ENCODE measurements at places on chromosomes 4 and X.

- DNase-seq = no peak
Measured at GRCh38 chr4:183035726-183036415, 63.2 kb upstream of the WWC2 start.

DNA sequence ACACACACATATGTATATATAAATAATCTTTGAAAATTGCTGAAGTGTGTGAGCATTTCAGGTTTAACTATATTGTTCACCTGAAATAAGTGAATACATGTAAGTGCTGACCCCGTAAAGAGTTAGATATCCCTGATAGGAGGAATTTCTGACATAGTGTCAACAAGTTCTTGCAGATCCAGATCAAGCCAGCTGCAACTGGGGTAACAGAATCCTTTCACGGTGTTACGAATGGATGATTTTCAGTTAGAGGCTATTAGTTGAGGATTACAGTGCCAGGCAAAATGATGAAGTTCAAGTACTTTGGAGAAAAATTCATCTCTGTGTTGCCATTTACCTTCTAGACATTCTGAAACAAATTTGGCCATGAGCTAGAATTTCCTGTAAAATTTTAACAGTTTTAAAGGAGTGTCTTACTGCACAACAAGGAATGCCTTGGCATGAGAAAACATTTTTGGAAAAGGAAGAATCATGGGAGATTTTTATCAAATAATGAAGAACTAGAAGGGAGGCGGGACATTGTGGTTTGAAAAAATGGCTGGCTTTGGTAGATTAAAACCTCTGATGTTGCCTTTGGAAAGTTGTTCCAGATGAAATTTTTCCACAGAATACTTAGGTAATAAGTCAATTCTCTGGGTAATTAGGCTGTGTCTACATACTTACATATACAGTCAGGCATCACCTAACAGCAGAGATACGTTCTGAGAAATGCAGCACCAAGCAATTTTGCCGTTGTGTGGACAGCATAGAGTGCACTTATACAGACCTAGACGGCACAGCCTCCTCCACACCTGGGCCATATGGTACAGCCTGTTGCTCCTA lies 84.4 kb upstream of the FAT1 start:
- no peak for DNase-seq

DNA sequence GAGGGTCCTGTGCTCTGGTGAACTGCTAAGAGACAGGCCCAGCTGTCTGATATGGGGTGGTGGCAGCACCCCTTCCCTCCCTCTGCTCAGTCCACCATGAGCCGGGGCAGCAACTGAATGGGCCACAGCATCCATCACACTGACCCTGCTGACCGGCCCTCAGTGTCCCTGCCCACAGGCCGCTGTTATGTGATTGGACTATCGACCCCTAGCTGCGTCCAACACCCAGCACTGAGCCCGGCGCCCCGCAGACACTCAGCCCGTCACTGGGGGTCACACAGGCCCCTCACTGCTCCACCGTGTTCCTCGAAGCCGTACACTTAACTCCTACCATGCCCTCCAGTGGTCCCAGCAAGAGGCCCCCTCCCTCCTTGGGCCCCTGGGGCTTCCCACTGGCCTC lies 88.8 kb upstream of the PSAPL1 start:
- no peak for DNase-seq

- DNase-seq = no peak
Measured at GRCh38 chrX:97539970-97540519, 656.3 kb downstream of the RPA4 start.

DNA sequence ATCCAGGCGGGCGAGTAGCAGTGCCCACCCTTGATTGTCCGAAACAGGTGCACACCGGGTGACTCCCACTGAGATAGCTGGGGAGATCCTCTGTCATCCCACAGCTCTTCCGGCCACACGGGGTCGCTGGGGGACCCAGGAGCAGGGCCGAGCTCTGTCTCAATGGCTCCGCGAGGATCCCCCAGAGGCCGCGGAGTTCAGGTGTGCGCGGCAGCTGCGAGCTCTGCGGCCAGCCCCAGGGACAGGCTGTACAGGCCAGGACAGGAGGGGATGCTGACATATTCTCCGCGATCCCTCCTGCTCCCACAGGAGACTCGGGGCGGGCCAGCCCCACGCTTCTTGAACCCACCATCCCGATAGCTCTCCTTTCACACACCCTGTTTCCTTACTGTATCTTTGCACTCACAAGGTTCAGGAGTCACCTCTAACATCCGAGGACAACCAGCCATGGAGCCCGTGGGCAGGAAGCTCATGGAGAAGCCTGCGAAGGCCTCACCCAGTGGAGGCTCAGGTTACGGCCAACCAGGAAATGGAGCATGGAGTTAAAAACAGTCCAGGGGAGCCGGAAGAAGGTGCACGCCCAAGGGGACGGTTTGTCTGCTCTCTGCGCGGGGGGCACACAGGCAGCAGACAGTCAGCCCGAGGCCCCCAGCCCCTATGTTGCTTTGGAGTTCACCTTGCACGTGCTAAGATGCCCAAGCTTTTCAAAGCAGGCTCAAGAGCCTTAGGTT lies 77.9 kb upstream of the AMELX start:
- no peak for DNase-seq

GRCh38 chrX:110042496-110042895 lies 39.6 kb downstream of the TMEM164 start:
- DNase-seq = no peak

DNA sequence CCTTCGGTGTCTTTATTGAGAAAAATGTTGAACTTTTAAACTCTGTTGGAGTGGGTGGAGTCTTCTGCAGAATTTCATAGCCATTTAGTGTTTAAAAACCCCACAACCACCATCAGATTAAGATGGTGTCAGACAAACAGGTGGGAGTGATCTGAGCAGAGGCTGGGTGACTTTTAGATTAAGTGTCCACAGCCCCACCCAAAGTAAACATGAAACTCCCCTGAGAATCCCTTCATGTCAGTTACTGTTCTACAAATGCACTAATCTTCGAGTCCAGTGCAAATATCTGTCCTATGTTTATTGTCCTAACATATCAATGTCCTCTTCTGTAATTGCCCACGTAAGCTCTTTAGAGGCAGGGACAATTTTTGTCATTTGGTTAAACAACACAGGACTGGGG lies 175.6 kb upstream of the RBPJ start:
- no peak for DNase-seq

- DNase-seq = no peak
Measured at GRCh38 chr4:121277194-121278105, 103.4 kb downstream of the QRFPR start.

DNA sequence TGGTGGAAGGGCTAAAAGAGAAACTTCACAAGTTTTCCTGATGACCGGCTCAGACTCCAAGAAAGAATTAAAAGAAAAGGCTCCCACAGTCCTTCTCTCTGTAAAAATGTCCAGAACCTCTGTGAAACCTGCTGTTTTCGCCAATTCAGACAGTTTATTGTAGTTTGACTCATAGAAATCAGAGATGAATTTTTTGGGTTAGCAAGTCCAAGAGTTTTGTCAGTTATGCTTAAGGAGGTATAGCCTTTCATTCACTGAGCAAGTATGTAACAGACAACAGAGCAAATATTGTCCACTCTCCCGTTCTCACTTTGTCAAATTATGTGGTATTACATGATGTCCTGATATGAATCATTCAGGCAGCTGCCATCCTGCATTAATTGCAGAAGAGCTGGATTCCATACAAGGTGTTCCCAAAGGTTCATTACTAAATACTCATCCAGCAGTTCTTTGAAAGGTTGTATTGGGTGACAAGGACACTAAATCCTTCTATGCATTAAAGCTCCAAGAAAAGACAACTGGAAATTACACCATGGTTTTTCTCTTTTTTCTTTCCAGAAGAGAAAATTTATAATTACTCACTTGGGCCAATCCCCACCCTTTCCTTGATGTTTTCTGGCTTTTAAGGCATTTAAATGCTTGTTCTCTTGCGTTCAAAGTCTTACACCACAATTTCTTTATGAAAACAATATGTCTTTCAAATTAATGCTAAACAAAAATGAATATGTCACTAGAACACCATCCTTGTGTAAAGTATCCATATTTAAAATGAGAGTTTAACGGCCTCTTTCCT lies 30.0 kb upstream of the PLAC1 start:
- no peak for DNase-seq
